ENCODE measurements at places on chromosomes 3 and 15.

DNA sequence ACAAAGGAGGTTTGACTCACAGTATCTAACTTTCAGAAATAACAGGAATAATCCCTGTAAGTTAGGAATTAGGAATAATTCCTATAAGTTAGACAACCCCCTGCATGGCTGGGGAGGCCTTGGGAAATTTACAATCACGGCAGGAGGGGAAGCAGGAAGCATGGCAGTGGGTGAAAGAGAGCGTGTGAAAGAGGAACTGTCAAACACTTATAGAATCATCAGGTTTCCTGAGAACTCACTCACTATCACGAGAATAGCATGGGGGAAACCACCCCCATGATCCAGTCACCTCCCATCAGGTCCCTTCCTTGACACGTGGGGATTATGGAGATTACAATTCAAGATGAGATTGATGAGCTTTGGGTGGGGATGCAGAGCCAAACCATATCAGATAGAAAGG is 385.5 kb downstream of the IL20RB start:
- no peak for DNase-seq

GRCh38 chr15:62912282-62912681 is 130.3 kb upstream of the TPM1 start:
- no peak for DNase-seq

DNA sequence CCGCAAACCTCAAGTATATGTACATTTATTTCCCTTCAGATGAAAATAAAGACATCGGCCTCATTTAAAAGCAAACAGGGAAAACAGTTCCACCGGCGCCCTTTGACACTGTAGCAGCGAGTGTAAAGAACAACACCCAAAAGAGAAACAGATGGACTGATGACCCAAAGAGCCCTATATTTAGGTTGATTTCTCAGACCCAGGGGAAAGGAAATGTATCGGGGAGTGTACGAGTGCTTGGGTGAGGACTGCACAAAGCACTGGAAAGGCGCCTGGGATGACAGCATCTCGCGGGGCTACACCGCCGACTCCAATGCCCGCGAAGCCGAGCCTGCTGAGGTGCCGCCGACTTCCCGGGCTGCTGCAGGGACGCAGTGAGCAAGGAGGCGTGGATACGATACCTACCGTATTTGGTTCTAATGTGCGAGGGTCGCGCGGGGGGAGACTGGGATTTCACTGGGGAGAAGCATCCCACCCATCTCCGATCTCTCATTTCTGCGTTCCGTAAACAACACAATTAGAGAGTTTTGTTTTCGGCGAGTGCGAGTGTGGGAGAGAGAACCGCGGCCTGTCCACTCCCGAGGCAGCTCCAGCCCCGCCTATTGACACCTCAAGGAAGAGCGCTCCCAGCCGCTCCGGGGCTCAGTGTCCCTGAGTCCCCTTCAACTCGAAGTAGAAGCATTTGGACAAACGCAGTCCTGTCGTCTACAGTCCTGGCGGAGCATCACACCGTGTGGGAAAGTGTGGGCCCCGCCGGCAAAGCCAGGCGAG is 2.0 kb downstream of the MECOM start:
- peak; percentile 80 for DNase-seq

GRCh38 chr3:4467522-4467867 is 426 bp upstream of the SUMF1 start:
- no peak for DNase-seq

GRCh38 chr15:100671858-100672543 is 69.6 kb downstream of the ASB7 start:
- peak; percentile 5 for DNase-seq

DNA sequence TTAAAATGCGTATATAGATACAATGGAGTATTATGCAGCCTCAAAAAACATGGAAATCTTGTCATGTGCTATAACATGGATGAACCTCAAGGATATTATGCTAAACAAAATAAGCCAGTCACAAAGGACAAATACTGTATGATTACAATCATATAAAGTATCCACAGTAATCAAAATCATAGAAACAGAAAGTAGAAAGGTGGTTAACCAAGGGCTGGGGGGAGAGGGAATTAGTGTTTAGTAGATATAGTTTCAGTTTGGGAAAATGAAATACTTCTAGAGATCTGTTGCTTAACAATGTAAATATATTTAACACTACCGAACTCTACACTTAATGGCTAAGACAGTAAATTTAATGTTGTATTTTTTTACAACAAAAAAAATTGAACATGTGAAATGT is 9.0 kb downstream of the TOP2B start:
- no peak for DNase-seq

DNA sequence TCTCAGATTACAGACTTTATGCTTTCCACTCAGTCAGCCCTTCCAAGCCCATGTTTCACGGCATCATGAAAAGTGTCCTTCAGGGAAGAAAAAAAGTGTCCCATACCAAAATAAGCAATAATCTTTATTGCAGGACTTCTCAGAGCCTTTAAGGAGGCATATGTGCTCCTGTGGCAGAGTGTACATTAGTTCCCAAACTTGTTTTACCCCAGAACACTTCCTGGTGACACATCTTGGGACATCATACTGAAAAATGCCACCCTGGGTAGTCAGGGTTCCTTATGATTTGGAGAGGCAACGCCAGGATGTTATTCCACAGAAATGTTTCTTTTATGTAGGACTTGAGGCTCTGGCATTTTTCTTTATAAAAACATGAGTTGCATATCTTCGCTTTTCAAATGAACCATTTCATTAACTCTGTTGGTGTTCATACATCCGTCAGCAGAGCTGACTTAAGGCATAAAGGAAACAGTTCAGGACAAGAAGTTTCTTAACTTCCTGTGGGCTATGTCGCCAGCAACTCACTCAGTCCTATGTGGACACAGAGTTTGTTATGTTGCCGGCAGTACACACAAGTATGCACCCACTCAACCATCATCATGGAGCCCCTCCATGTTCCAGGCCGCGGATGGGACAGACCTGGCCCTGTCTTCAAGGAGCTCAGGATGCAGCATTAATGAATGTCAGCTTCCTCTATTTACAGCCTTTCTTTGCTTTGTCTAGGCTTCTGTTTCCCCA is 63.8 kb downstream of the CASR start:
- DNase-seq = no peak

DNA sequence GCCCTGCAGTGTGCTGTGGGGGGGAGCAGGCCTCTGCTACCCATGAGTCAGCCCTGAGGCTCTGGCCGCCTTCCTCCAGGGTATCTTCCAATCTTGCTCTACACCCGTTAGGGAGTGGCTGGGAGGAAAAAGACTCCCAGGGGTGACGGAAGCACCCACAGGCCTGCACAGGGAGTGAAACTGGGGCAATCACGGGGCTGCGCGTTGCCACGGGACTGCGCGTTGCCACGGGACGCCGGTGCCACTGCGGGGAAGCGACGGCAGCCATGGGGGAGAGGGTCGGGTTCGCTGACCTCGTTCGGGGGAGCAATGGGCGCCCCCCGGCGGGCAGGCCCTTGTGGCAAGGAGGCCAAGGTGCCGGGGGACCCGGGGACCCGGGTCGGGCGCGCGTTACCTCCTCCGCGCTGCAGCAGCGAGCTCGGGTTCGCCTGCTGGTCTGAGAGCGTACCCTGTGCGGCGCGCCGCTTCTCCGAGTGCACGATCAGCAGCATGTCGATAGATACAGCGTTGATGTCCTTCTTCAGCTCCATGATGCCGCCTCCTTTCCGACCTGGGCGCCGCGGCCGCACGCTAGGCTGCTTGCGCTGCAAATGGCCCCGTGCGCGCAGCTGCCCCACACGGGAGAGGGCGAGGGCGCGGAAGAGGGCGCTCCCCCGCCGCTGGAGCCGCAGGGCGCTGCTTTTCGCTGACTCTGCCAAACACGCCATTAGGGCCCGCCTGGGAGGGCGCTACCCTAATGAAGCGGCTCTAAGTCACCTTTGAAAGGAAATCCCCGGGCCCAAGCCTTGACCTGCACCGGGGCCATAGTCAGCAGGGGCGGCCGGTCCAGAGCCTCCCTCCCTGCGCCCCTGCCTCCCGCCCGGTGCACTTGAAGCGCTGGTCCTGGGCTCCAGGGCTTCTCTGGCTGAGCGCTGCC is at the start of gene KY:
Gene KY, minus strand, starts transcription at position 592 of the 916 bp plus-strand sequence. Its CDS starts 62 bp downstream, at position 530.
- peak; percentile 33 for DNase-seq

DNA sequence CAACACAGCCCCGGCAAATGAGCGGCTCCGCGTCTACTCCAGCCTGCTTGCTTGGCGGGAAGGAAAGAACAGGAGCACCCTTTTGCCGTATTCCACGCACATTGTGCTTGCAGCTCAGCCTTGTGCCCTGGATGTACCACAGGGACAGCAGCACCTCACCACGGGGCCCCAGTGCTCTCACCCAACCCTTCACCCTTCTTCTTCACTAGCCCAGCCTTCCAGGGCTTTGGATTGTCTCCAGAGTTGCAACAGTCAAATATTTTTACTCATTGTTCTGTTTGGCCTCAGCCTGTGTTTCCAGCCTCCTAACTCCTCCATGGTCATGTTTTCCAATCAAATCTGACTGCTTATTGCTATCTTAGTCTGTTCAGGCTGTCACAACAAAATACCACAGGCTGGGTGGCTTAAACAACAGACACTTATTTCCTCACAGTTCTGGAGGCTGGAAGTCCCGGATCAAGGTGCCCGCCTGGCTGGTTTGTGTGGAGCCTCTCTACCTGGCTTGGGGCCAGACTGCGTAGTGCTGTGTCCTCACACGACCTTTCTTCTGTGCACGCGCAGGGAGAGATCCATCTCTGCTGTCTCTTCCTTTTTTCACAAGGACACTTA is 79.2 kb upstream of the ABHD17C start:
- peak; percentile 77 for DNase-seq

- DNase-seq = peak; percentile 47
Measured at GRCh38 chr3:30989276-30990030, 95.0 kb upstream of the GADL1 start.

DNA sequence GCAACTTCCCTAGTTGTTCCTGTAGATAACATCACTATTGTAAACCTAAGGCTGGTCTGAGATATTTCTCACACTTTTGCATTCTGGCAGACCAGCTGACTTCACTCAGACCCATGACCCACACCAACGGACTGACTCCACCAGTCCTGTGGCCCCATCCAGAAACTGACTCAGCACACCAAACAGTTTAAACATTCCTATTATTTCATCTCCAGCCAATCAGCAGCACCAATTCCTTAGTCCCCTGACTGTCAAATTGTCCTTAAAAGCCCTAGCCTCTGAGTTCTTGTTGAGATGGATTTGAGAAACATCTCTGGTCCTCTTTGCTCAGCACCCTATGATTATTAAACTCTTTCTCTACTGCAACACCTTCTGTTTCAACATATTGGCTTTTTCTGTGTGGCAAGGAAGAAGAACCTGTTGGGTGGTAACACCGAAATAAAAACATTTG is 12.2 kb upstream of the IDH2 start:
- DNase-seq = no peak

DNA sequence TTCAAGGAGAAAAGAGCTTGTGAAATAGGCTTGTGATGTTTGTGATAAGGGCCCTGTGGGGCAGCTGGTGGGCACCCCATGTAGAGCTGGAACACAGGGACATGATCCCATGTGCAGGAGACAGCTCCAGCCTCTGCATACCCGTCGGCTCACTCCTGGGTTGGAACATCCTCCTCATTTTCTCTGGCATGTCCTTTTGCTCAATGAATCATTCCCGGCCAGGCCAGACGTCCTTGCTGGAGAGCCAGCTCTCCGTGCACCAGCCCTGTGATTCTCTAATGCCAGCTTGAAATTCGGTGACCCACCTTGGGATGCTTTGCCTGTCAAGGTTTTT is 77.3 kb downstream of the SMAD3 start:
- no peak for DNase-seq

DNA sequence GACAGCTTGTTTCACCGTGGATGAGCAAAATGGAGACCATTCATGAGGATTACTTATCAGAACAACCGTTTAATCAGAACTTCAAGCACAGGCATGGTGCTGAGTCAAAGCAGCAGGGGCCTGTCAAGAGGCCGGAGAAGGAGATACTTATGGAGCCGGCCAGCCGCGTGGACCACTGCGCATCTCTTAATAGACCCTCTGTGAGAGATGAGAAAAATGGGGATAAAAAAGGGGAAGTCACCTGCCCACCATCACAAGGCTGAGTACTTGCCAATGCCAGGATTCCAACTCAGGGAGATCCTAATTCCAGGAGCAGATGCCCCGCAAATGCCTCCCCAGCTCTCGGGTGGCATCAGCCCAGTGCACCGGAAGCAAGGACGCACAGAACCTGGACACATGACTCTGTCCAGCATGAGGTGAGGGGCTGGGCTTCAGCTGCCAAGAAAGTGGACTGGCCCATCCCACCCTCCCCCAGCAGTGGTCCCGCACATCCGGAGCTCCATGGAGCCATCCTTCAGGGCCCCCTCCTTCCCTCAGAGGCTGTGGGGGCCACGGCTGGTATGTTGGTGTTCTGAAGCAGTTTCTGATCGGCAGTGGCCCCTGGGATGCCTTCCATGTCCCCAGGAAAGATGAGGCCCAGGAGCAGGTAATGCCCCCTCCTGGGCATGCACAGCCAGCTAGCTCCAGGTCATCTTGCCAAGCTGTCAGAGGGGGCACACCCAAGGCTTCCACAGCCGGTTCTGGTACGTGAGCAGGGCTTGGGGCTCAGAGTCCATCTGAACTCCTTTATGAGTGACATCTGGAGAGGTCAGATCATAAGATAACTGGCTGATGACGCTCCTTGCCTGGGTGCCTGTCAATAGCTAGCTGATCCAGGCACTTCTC is 143.8 kb downstream of the ATP10A start:
- no peak for DNase-seq

DNA sequence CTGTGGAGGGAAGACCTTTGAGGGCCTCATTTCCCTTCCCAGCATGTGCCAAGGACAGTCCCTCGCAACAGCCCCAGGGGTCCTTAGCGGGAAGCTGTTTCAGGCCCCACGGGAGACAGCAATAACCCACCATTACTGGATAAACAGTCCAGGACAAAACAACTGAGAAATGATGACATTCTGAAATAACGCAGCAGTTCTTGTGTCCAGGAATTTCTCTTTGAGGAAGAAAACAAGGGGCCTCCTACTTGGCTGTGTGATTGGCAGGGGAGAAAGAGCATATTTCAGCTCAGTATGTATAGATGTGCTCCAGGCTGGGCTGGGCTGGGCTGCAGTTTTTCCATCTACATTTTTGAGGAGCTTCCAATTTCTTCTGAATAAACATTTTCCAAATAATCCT is 82.2 kb upstream of the THBS1 start:
- no peak for DNase-seq

Data from NCI-H774 (cell line).